ENCODE measurements at places on chromosomes 3 and 15. TPM values are rescaled to one million over a fixed set of nuclear protein-coding genes. Genes with fewer than 3 reads are reported as not detected.

SNX22 gene
- 1.4 TPM for total RNA-seq

GRCh38 chr3:157741607-157742006, 238.4 kb upstream of the VEPH1 start:
- no peak for DNase-seq

GRCh38 chr15:98548139-98548971, 100.0 kb upstream of the IGF1R start:
- DNase-seq: no peak

DNA sequence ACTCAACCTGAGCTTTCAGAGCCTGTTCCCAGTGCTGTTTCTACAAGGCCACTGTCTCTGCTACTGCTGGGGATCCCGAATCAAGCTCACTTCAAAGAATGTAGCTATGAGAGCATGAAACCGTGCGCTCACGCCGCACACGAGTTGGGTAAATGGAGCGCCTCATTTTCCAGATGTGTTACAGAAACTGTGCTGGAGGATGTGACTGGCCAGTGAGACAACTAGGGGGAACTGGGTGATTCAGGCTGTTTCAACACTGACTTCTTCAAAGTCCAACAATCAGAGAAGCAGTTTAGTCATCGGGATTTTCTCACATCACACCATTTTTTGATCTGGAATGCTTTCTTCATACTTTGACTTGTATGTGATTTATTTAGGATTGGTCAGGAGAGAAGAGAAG, 3.5 kb downstream of the ZNF710 start:
- DNase-seq: no peak

SGO1 gene
- 0.58 TPM for total RNA-seq

DNA sequence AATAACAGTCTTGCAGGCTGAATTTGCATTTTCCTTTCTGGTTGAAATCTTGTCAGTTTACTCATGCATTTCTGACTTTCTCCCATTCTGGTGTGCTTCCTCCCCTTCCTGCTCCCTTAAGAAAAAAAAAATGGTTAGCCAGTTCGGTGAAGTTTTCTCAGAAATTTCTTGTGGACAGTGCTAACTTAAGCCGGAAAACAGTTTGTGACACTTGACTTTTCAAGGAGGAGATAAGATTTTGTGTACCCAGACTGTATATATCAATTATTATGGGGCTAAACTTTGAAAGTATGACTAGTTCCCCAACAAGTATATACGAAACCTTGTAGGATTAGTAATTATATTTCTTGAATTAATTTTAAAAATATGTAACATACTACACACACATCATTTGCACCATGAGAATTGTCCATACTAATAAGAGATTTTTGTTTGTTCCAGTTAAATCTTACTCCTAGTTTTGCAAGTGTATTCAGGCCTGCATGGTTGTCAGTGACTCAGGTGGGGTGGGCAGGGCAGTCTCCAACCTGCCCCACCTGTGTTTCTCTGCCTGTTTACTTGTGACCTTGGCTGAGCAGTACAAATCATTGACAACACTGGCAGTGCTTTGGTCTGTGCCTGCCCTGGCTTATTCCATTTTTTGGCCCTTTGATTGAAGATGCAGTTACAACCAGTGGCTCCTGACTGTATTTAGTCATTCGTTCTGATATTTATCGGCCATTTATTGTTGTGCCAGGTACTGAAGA, 19.1 kb downstream of the UBE2E1 start:
- DNase-seq: no peak

GRCh38 chr3:151909681-151910405, 36.4 kb downstream of the SUCNR1 start:
- DNase-seq: no peak

DNA sequence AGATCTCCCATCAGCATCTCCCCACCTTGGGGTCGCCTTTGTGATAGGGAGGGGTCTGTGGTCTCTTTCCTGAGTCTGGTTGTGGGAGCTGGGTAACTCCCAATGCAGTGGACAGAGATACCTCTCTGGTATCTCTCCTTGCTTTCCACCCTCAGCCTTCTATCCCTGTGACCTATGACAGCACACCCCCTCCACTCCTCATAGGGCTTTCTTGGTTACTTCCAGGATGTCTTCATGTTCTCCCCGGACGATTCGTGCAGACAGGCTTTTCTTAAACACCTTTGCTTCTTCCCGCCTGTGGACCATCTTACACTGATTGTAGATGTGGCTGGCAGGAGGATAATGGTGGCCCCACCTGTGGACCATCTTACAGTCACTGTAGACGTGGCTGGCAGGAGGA, 14.2 kb upstream of the NRROS start:
- no peak for DNase-seq

DNA sequence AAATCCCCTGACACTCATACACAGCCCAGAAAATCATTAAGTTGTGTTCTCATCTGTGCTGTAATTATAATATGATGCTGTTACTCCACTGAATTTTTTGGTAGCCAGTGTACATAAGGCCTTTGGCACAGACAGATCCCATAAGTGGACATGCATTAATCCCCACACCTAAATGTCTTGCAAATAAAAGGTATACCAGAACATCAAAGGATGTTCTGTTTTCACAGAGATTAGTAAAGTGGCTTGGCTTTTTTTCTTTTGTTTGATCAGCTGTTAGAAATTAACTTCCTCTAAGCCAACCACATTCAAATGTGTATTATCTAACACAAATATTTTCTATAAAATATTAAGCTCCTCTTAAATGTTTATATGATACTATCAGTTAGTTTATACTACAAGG, 2.7 kb downstream of the SST start:
- no peak for DNase-seq

NUP210 gene
- 148 TPM for total RNA-seq

DNA sequence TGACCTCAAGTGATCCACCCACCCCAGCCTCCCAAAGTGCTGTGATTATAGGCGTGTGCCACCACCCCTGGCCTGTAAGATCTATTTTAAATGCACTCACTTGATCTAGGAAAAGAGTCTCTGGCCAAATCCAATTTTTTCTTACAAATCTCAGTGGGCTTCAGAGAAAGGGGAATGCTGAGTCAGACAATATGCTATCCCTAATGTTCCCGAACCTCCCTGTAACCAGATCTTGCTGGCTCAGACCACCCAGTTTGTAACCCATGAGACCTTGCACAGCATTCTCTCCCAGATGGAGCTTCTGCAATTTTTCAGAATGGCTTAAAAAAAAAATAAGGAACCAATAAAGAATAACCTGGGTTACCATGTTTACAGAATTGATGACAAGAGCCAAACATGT, 205.8 kb downstream of the RYR3 start:
- DNase-seq: no peak

ACOX2 gene
- total RNA-seq: not detected

DNA sequence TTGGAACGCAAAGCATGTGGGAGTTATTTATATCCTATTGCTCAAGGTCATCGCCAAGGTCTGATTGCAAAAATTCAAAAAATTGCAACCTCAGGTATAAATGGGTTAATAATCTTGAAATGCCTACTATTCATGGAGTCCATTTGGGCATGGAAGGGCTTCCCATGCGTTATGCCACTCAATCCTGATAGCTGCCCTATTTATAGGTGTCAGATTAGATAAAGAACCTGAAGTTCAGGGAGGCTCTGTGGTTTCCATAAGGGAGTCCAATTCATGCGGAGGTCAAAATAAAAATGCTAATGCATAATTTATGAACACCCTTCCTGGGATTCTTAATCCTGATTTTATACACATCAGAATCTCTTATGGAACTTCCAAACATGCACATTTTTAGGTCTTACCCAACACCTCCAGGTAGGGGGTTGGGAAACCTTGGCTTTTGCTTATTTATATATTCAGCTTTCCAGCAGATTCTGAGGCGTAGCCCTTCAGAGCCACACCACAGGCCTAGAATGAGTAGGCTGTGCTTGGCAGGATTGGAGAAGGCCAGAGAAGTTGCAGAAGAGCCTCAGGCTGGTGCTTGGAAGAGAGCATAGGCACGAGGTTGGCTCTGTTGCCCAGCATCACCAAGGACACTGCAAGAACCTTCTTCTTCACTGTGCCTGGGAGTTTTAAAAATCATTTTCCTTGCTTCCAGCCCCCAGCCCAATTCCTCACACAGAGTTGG, 324.4 kb upstream of the CFAP20DC start:
- DNase-seq: no peak
